ENCODE measurements at places on chromosomes 4 and X.

DNA sequence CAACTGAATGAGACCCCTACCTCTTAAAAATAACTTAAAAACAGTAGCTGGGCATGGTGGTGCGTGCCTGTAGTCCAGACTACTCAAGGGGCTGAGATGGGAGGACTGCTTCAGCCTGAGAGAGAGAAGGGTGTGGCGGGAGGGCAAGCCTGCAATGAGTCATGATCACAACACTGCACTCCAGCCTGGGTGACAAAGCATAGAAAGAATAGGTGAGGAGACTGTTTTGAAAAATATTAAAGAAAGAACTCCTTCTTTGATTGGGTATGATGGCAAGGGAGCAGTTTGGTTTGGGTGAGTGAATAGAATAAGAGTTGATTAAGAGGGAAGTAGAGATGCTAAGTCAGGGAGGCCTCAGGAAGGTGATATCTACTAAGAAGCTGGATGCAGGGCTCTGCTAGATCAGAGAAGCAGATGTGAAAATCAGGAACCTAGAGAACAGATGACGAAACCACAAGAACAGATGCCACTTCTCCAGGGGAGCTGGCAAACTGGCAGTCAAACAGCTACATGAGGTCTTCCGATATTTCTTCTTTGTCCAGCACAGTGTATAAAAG is 318.6 kb downstream of the OPHN1 start:
- DNase-seq = no peak

DNA sequence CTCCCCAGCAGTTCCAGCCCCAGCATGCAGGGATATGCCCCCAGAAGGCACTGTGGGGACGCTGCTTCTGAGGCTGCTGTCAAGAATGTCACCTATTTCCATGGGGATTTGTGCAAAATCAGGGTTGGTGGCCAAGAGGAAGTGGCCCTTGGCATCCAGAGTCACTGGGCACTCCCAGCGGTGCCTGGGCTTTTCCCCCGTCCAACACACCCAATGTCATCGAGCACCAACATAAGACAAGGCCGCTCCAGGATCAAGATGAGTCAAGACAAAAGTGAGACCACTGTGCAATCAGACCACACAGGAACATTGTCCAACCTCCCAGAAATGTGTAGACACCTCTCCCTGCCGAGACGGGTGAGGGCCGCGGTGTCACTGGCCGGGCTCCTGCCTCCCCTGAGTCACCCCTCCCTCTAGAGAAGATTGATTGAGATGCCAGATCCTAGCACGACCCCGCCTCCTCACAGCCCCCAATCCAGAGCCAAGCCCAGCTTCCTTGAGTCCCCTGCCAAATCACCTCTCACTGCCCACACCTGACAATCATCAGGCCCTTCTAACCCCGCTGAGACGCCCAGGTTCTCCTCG is 194.3 kb downstream of the AFAP1 start:
- DNase-seq = no peak

- DNase-seq = no peak
Observed at GRCh38 chr4:74724979-74725378, 69.3 kb downstream of the BTC start.

DNA sequence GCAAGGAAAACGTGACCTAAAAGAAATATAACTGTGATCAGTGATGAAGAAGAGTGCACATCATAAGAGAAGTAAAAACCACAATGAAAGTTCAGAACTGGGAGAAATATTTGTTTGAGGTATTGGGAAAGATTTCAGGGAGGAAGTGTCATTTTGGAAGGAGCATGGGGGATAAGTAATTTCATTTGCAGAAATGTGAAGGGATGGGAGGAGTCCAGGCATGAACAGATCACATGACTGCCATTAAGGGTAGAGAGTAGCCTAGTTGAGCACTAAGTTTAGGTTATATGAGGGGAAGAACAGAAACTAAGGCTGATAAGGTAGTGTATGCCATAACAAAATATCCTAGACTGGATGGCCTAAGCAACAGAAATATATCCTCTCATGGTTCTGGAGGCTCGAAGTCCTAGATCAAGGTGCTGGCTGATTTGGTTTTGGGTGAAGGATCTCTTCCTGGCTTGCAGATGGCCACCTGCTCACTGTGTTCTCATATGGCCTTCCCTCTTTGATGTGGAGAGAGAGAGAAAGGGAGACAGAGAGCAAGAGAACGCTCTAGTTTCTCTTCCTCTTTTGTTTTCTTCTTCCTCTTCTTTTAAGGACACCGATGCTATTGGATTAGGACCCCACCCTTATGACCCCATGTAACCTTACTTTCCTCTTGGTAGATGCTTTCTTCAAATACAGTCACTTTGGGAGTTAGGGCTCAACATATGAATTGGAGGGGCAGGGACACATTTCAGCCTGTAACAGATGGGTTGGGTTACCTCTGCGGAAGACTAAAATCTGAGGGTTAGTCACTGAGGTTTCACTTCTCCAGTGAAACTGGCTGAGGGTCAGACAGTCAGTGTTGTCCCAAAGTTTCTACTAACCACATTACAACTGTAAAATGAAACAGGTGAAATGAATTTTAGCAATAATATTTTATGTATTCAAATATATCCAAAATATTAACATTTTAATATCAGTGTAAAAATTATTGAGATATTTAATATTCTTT is 77.9 kb downstream of the EGF start:
- no peak for DNase-seq

- no peak for DNase-seq
Observed at GRCh38 chrX:71998836-71999509, 88.3 kb downstream of the NHSL2 start.

DNA sequence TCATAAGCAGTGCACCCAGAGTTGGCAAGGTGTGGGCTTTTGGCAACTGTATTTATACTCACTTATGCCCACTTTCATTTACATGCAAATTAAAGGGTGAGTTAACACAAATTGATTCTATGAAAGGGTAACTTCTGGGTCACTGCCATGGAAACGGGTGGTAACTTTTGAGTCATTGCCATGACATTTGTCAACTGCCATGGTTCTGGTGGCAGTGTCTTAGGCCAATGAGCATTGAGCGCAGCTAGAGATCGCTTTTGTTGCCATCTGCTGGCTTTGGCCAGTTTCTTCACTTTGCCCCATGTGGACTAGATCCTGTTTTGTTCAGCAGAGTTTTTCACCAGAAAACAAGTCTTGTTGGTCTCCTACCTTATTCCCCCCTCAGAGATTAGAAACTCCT is 170.8 kb upstream of the NUDT6 start:
- DNase-seq = no peak

DNA sequence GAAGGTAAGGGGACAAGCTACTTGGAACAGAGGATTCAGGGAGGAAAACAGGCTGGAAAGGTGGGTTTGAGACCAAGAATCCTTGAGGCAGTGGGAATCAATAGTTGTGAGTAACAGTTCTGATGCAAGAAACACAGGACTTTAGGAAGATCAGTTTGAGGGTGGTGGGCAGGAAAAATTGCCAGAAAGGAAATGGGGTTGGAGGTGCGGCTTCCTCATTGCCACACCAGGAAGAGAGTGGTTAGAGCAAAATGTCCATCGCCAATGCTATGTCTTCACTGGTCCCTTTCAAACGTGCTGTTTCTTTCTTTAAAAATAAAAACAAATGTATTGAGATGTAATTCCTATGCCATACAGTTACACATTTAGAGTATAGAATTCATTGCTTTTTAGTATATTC is 57.1 kb upstream of the NOCT start:
- DNase-seq = no peak

GRCh38 chr4:37157476-37158167 is 86.9 kb upstream of the NWD2 start:
- no peak for DNase-seq

GRCh38 chr4:144686921-144687320 is 41.0 kb downstream of the HHIP start:
- DNase-seq = no peak

DNA sequence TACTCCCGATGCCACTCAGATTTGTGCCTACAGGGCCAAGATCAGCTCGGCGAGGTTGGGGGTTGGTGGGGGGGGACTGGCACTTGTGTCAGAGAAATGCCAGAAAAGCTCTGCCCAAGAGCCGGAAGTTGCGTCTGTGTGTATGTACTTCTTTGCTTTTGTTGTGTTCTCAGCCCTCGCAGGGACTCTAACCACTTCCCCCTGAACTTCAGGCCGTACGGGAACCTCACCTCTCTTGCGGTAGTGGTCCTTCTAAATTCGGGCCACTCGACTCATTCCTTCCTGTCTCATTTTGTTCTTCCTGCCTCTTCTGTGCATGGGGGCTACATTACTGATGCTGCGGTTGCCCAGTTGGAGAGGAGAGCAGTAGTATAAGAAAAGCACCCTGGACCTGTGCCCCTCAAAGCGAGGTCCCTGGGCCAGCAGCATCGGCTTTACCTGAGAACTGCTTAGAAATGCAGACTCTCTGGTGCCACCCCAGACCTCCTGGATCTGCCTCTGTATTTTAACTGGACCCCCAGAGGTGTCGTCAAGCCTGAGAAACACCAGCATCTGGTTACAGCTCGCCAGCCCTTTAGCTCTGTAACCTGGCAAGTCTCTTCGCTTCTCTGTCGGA is 146.3 kb upstream of the RPS6KA3 start:
- DNase-seq = no peak

GRCh38 chr4:51960486-51960885 is 59.7 kb downstream of the LRRC66 start:
- no peak for DNase-seq

DNA sequence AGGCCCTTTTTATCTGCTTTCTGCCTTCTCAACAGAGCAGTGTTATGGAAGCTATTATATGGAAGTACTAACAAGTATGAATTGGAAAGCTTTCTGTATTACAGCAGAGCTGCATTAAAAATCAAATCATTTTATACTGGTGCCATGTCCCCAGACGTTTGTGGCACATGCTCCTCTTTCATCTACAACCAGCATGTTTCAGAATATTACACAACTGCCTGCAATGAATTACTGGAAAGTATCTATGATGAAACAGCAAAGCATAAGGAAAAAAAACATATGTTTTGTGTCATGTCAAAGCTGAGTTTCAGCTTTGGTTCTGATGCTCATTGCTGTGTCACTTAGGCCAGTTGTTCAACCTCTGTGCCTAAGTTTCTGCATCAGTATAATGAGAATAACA is 576.8 kb downstream of the GBA3 start:
- no peak for DNase-seq

- DNase-seq = no peak
Observed at GRCh38 chrX:46904626-46905025, 7.6 kb upstream of the JADE3 start.

GRCh38 chr4:86493460-86493859 is 100.7 kb upstream of the PTPN13 start:
- DNase-seq = no peak

DNA sequence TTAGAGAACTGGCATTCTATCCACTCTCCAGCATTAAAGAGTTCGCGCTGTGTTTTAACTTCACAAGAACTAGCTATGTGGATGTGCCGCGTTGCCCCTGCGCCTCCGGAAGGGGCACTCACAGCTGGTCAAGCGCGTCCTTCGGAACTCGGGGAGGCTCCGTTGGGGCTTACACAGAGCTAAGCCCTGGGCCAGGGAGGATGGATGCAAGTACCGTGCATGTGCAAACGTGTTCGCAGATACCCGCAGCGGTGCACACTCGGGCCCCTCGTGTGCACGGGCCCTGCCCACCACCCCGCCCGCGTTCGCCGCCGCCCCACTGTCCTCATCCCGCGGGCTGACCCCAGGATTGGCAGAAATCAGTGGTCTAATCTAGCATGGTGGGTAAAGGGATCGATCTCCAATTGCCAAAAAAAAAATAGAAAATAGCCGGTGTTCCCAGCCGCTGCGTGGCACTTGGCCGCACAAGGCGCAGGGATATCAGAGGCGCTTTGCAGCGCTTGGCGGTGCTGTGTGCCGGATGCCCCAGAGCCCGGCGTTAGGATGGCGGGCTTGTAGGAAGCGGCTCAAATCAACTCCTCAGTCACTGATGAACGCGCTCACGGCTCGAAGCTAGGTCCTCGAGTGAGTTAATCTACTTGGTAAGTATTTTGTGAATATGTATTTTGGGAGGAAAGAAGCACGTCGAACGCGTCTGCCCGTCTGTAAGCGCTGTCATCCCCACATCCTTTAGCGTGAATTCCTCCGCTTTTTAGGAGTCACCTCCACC is 989 bp upstream of the PCDH10 start:
- DNase-seq = no peak

DNA sequence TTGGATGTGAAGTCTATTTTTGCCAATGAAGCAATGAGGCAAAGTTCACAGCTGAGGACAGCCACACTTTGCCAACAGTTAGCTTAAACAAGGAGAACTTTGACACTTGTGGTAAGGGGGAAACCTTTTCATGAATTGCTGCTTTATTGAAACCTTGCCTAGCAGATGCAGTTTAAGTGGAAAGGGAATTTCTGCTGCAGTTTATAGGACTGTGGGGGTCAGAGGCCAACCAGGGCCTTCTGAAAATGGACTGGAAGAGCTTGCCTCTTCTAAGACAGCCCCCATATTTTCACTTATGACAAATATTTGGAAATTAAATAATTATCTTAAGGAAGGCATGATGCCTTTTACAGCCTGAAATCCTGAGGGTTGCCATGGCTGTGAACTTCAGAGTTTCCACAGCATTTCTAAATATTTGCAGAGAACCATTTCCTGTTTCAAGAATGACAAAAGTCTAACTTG is 550.3 kb downstream of the RAB28 start:
- no peak for DNase-seq

GRCh38 chrX:112670290-112670689 is 9.4 kb downstream of the LHFPL1 start:
- no peak for DNase-seq

DNA sequence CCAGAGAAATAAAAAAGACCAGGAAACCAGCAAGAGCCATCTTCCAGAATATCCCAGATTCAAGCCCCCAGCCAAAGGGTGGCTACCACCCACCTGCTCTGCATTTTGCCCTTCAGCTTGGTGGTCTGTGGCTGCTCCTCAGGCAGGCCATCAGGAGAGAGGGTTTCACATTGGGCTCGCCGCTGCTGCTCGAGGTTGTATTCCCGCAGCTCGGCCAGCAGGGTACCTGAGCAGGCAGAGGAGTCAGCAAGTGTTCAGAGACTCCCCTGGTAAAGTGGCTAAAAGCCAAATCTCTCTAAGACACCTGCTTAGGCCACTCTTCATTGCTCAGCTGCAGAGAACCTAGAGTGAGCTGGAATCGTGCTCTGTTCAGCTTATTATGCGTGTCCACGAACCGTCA is 110.8 kb upstream of the HSD17B10 start:
- no peak for DNase-seq

GRCh38 chr4:122117743-122118142 is 34.4 kb upstream of the BLTP1 start:
- no peak for DNase-seq

- DNase-seq = no peak
Observed at GRCh38 chr4:57342411-57342810, 232.2 kb upstream of the IGFBP7 start.

GRCh38 chr4:111334361-111334760 is 711.5 kb upstream of the PITX2 start:
- DNase-seq = no peak
